ENCODE measurements at places on chromosomes 7 and 10. TPM values are rescaled to one million over a fixed set of nuclear protein-coding genes. Genes with fewer than 3 reads are reported as not detected.

The HTRA1 gene
- 1.4 TPM for total RNA-seq

The GRID1 gene
- total RNA-seq: 8.0 TPM

The PAPOLB gene
- total RNA-seq: 1.2 TPM

The UNCX gene
- 106 TPM for total RNA-seq

The SPDYE16 gene
- 0.20 TPM for total RNA-seq

The AGMO gene
- total RNA-seq: 1.2 TPM

The LIPF gene
- not detected for total RNA-seq

The RNF133 gene
- not detected for total RNA-seq

The ZNF488 gene
- total RNA-seq: 3.3 TPM

The NODAL gene
- total RNA-seq: not detected

The FZD1 gene
- total RNA-seq: 4.9 TPM

The PRSS37 gene
- not detected for total RNA-seq
